ENCODE measurements at places on chromosomes 16 and 17.

DNA sequence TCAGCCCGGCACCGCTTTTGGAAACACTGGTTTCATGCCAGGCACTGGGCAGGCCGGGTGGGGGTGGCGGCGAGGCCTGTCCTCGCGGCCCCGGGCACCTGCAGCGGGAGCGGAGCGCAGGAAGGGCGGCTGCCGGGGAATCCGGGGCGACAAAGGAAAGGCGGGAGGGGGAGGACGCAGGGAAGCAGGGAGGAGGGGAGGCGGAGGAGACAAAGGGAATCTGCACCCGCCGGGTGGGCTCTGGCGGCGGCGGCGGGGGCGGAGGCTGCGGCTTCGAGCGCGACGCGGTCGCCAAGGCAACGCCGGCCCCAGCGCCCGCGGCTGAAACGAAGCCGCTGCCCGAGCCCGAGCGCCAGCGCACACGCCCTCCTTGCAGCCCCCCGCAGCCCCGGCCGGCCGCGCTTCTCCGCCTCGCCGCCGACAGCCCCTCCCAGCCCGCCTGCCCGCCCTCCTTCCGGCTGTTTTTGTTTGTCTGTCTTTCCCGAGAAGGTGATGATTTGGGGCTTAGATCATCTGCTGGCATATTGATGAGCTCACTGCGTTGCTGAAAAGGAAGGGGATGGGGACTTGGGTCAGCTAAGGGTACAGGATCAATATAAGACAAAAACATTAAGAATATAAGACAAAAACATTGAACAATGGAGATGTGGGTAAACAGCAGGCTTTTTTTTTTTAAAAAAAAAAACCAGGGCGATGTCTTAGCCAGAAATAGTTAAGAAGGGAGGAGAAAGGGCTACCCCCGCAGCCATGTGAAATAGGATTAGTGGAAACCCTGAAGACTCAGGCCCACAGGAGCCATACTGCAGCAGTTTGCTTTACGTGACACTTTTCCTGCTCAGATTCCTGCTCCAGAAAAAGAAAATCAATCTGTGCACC, 32.7 kb downstream of the CDK5R1 start:
- DNase-seq = peak; percentile 91

DNA sequence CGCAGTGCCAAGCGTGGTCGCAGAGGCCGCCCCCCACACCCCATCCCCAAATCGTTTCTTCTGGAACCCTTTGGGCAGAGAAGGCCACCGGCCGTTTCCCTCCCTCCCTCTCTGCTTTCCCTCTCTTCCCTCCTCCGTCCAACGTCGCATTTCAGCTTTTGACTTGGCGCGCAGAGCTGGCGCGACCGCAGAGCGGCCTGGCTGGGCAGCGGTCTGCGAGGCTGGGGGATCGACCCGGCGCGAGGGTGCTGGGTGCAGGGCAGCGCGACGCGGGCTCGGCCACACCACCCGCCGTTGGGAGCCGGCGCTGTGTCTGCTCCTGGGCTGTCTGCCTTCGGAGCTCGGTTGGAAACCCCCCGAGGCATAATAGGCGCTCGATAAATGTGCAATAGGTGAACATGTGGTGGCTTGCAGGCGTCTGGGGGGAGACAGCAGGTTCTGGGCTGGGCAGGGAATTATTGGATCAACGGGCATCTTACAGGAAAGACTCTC, 2.8 kb upstream of the NTN3 start:
- no peak for DNase-seq

- DNase-seq = no peak
Observed at GRCh38 chr16:74046524-74046923, 250.1 kb upstream of the PSMD7 start.

GRCh38 chr16:73232555-73233328, 184.8 kb upstream of the ZFHX3 start:
- DNase-seq = no peak

- no peak for DNase-seq
Observed at GRCh38 chr16:12965274-12965804, 63.9 kb downstream of the SHISA9 start.

- no peak for DNase-seq
Observed at GRCh38 chr17:66760324-66760723, 74.6 kb upstream of the CACNG5 start.

DNA sequence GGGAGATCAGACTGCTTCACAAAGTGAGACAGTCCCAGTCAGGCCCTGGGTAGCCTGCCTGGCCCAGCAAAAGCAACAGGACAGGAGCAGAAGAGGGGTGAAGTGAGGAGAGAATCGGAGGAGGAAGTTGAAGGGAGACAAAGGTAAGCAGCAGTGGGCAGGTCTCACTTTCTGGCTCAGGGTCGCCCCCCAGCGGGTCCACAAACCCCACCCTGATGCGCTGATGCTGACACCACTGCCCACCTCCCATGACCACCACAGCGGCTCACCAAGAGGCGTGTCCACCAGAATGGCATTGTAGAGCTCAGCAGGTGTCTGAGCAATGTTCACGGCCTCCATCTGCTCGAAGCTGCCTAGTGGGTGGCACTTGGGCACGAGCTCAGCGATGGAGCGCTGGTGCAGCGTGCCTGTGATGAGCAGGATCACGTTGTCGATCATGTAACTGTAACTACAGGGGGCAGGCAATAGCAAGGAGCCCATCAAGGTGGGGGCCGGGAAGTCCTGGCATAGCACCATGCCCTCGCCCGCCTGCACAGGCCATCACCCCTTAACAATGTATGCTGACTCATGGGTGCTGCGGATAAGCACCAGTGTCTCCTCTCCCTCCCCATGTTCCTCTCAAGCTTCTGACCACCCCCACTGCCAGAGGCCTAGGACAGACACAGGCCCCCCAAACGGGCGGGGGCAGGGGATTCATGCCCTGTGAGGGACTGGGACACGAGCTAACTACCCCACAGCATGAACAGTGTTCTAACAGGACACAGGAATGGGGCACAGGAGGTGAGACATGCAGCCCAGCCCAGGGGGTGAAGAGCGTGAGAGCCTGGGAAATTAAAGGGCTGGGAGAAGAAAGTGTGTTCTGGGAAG, 13.6 kb downstream of the HSD11B2 start:
- no peak for DNase-seq

Data from neuronal stem cell (in vitro differentiated cells).